Activated T-helper 9 cell treated with anti-CD3 and anti-CD28 coated beads, Interleukin-2, amount 50 U/mL, for 16 hours (primary cell): ENCODE measurements at places on chromosomes 13 and 19.
A peak's percentile ranks its signal among the peaks of the same experiment; 100 is the strongest.

DNA sequence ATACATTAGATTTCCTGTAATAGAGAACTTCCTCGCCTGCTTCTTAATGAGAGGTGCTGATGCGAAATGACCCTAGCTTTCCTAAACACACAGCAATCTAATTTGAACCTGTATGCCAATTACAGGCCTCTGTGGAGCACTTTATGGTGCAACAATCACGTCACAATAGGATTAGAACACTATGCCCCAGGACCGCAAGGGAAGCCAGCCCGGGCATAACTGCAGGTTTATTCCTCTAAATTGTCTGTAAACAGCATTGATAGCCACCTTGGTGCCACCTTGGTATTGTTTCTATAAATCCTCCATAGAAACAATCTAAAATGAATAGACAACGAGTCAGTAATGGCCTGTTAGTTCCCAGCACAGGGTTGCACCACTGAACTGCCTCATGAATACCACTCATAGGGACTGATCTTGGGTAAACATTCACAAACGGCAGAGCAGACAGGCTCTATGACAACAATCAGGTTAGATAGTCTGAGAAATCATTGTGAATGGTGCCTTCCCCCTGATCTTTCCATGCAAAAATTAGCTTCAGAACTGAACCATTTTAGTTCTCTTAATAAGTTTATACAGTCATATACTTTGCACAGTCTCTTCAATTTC lies 182.5 kb upstream of the OBI1 start:
- no peak for DNase-seq

DNA sequence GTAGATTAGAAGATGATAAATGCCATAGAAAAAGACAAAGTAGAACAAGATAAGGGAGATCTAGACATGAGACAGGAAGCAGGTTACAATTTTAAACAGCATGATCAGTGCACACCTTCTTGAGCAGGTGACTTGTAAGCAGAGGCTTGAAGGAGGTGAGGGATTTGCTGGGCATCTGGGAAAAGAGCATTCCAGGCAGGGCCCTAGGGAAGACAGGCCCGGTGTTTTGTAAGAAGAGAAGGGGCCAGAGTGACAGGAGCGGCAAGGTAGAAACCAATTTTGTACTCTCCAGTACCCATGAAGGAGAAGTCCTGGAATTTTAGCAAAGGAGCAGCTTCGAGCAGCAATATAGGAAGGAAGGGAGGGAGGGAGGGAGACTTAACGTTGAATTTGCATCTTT lies 296.5 kb downstream of the MZT1 start:
- no peak for DNase-seq

DNA sequence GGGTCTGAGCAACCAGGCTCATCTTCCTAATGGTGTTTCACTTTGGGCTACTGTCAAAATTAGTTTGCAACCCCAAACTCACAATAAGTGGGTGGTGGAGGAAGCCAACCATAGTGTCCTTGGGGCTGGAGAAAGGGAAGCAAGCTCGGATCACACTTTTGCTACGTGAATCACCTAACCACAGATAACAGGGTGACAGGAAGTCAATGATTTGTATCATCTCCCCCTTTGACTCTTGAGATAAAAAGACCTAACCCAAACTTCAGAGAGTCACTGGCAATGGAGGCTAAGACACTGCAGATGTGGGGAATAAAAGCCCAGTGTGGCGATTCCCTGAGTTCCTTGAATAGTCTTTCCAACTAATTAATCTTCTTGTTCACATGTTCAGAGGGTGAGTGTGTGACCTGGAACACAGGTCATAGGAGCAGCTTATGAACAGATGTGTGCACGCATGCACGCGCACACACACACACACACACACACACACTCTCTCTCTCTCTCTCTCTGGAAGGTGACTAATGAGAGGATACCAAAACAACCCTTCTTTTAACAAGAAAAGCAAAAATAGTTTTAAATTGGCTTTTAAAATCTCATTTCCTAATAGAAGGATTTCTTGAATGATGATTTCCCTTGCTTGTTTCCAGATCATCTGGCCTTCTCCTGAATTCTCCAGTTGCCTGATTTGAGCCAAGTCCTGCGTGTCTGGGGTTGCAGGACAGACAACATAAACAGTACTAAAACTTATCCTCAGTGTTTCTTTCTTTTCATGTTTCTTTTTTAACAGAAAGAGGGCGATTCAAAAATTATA lies 21.2 kb upstream of the DOCK9 start:
- DNase-seq = no peak

- no peak for DNase-seq
Measured at GRCh38 chr13:109652531-109652930, 133.9 kb downstream of the IRS2 start.

DNA sequence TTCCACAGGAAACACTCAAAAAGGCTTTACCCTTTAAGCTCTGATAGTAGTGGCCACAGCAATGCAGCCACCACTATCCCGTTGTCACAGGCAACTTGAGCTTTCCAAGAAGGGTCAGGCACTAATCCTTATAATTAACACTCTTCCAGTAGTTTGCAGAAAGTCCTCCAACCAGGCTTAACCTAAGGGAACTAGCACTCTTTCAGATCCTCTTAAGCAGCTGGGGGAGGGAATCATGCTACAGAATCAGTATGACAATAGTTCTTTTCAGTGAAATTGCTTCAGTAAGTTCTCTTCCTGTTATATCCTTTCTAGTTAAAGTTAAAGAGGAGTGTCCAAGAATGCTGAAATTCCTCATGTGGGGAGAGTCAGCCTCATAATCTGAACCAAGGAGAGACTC lies 82.2 kb downstream of the TNFSF11 start:
- DNase-seq = no peak

DNA sequence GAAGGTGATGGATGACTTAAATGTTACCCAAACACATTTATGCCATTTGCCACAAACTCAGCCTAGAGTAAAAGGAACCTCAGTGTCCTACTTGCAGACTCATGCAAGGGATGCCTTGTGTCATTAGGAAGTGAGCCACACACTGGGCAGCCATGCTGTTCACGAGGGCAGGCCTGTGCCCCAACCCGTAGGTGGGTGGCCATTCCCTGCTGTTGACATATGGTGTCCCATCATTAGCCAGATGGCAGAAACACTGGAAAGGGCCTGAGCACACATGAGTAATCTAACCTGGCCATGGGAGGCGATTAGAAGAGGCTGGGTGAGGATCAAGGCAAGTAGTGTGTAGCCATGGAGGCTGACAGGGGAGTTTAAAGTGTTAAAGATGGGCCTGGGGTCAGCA lies 9.7 kb upstream of the LRCH1 start:
- DNase-seq = no peak

- no peak for DNase-seq
Measured at GRCh38 chr19:1161716-1162115, 12.4 kb downstream of the SBNO2 start.

DNA sequence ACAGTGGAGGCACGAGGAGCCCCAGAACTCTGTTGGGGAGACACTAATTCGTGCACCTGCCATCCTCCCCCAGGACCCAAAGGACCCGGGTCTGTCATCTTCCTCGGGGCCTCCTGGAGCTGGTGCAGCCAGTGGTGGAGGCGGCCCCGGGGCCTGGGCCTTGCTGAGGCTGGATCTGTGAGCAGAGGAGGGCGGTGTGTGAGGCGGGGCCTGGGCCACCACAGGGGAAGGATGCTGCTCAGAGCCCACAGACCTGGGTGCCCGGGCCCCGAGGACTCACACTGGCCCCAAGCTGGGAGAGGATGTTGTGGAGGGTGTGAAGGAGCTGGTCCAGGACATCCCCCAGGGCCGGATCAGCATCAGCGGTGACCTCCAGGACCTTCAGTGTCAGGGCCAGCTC lies 8.3 kb downstream of the IFNL3 start:
- DNase-seq = no peak

DNA sequence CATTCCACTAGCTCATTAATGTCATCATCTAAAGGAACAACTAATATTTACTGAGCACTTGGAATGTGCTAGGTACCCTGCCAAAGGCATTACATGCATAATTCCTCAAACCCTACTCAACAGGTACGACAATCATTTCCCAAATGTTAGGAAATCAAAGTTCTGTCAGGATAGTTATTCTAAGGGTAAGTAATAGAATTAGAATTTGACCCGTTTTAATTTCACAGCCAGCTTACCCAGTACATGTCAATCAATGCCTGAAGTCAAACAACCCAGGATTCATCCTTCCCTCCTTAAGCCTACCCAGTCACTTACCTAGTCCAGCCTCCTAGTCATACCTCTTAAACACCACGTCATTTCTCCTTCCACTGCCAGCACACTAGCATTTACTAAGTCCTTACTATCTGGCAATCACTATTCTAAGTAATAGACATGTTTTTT lies 2.4 kb downstream of the LNX2 start:
- no peak for DNase-seq

- no peak for DNase-seq
Measured at GRCh38 chr13:94112227-94112626, 367.3 kb downstream of the DCT start.

DNA sequence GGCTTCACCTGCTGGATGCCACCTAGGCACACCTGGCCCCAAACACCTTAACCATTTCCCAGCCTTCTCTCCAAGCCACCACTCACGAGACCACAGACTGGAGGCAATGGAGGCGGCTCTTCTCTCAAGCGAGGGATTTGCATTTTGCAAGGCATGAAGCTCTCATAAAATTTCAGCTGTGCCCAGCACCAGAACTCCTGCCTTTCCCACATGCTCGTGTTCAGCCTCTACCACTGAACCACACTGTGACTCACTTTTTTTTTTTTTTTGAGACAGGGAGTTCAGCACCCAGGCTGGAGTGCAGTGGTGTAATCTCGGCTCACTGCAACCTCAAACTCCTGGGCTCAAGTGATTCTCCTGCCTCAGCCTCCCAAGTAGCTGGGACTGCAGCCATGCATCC lies 10.6 kb downstream of the NANOS3 start:
- DNase-seq = no peak

GRCh38 chr13:50589651-50590054 lies 253.8 kb downstream of the DLEU7 start:
- no peak for DNase-seq

- peak; percentile 77 for DNase-seq
Measured at GRCh38 chr19:8580710-8581281, 3.6 kb upstream of the MYO1F start.

GRCh38 chr13:66794340-66795031 lies 435.6 kb downstream of the PCDH9 start:
- no peak for DNase-seq

DNA sequence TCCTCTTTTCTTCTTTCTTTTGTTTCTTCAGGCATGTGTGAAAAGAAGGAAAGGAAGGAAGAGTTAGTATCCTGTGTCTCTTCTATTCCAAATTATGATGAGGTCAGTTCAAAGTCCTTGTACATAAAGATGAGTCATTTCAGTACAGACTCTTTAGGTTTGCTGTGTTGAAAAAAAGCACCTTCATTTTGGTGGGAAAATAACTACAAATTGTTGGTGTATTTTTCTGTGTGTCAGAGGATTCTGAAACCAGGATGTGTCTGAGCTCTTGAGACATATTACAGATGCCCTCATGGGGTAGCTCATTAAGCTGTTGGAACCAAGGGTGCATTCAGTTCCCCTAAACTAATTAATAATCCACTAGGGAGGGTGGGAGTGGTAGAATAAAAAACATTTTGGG lies 5.8 kb upstream of the HSPH1 start:
- DNase-seq = no peak

DNA sequence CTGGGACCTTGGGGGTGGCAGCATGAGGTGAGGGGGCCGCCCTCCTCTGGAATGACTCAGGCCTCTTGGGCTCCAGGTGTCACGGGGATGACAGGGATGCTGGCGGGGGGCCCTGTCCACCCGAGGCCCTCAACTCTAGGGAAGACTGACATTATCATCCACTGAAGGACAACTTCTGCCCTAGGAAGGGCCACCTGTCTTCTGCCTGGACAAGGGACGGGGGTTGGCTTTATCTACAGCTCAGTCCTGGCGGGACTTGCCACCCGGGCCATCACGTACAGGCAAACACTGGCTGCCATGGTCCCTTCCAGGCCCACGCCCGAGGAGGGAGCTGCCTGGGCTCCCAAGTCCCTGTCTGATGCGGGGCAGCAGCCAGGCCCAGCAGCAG lies 130.7 kb downstream of the STK24 start:
- no peak for DNase-seq

DNA sequence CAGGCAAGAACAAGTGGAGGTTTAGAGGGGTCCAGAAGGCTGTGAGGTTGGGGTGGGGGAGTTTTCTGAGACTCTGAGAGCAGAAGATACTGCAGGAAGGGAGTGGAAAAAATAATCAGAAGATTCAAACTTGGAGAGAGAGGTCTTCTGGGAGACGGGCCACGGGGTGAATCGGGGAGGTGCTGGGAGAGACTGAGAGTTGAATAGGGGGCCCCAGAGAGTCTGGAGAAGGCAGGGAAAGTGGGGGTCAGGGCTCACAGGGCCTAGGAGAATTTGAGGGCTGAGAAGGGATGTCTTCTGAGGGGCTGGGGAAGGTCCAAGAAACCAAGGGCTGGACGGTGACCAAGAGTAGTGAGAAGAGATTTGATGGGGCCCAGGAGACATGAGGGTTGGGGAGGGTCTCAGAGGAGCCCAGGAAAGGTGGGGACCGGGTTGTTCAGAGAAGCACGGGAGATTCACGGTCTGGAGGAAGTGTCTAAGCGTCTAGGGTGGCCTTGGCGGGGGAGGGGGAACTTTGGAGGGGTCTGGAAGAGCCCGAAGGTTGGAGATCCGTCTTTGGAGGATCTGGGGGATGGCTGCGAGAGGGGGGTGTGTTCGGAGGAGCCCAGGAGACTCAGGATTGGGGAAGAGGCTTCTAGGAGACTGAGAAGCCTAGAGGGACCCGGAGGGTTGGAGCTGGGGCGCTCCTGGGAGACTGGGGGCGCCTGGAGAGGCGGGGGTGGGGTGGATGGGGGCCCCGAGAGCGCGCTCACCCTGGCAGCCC lies 1.5 kb downstream of the KCNC3 start:
- DNase-seq = no peak

GRCh38 chr19:41030651-41031050 lies 39.6 kb downstream of the CYP2B6 start:
- DNase-seq = no peak

DNA sequence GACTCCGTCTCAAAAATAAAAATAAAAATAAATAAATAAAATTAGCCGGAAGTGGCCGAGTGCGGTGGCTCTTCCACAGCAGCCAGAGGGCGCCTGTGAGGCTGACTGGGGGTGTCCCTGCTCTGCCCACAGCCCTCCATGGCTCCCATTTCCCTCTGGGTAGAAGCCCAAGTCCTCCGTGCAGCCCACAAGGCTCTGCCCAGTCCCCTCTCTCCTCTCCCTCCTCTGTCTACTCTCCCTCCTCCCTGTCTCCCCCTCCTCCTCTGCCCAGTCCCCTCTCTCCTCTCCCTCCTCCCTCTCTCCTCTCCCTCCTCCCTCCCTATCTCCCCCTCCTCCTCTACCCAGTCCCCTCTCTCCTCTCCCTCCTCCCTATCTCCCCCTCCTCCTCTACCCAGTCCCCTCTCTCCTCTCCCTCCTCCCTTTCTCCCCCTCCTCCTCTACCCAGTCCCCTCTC lies 20.4 kb downstream of the MISP start:
- DNase-seq = no peak

DNA sequence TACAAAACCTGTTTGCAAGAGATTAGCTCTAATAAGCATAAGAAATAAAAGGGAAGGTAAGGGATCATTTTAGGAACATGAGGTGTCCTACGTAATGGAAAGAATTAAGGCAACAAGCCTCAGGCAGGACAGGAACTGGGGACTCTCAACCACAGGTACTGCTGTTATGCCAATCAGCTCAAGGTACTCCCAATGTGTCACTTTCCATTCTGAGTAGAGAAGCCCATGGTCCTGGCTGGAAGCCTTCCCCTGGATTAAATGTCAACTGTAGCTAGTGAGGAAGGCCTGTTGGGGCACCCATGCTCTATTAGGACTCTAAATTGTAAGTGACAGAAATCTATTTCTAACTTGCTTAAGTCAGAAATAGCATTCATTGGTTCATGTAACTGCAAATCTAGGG lies 134.6 kb downstream of the DPF1 start:
- DNase-seq = no peak

GRCh38 chr19:34135054-34135800 lies 37.1 kb upstream of the LSM14A start:
- DNase-seq = no peak
